ENCODE measurements at places on chromosomes 6 and 20.

DNA sequence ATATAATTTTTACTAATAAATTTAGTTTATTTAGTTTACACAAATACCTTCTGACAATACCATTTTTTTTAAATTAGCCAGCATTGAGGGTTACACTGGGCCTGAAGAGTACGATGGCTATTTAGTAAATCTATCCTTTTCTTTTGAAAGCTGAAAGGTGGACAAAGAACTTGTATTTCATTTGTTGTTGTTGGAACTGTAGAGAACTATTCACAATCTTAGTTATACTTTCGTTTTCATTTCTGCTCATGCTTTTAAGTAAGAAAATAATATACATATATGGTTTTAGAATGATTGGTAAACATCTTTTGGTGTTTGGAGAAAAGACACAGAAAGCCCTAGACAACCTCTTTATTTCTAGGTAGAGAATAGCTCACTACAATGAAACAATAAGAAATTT is 165.3 kb upstream of the FAM83B start:
- DNase-seq, result no peak

- no peak for DNase-seq
These were observed 7.5 kb downstream of the ELMO2 start for GRCh38 chr20:46398963-46399362.

- no peak for DNase-seq
These were observed 90.9 kb downstream of the FOXO3 start for GRCh38 chr6:108651340-108652227.

GRCh38 chr20:63773571-63774241 is 34.1 kb downstream of the SLC2A4RG start:
- DNase-seq, result no peak

GRCh38 chr20:53865901-53866793 is 204.2 kb downstream of the BCAS1 start:
- DNase-seq, result peak; percentile 58

DNA sequence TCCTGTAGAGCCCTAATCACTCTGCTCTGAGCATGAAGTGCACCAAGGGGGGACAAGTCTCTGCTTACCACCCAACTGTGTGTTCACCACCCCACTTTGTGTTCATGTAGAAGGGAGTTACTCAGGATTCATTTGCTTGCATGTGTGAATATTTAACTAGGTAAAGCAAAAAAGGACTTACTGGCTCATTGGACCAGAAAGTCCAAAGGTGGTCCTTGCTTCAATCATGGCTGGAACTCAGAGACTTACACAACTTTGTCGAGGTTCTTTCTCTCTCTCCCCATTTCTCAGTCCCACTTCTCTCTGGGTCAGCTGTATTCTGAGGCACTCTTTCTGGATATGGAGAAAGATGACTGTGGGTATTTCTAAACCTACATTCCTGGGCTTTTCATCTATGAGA is 4.0 kb downstream of the TMEM200A start:
- no peak for DNase-seq

- DNase-seq, result no peak
These were observed 24.9 kb downstream of the SLC22A23 start for GRCh38 chr6:3431994-3432393.

- DNase-seq, result peak; percentile 59
These were observed 9.7 kb downstream of the BACH2 start for GRCh38 chr6:90286884-90287488.

GRCh38 chr6:6863970-6864639 is 243.7 kb upstream of the RREB1 start:
- no peak for DNase-seq

DNA sequence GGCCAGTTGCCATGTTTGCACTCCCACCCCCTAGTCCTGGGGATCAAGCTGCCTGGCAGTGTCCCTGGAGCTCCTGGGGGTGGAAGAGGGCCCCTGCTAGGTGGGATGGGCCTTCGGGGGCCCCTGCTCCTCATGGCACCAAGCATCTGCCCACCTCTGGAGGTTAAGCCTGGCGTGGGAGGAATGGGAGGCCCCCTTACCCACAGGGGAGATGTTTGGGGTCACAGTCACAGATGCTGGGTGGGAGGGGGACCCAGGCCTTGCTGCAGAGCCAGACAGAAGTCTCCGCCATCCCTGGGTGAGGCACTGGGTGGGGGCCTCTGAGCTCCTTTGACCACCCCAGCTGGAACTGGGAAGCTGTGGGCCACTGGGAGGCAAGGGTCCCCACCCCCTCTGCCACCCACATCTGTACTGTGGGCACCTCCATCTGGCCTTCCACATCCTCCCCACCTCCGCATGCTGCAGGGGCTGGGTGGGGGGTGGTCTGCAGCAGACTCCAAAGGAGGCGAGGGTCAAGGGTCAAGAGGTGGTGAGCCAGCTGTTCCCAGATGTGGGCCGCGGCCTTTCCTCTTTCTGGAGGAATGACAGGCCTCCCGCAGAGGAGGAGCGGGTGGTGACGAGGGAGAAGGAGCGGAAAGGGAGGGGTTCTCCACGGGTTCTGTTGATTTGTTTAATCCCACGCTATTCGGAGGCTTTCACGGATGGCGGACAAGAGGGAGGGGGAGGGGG is 41.5 kb downstream of the YTHDF1 start:
- no peak for DNase-seq

- DNase-seq, result no peak
These were observed 490.2 kb upstream of the SULF2 start for GRCh38 chr20:48275286-48276020.

DNA sequence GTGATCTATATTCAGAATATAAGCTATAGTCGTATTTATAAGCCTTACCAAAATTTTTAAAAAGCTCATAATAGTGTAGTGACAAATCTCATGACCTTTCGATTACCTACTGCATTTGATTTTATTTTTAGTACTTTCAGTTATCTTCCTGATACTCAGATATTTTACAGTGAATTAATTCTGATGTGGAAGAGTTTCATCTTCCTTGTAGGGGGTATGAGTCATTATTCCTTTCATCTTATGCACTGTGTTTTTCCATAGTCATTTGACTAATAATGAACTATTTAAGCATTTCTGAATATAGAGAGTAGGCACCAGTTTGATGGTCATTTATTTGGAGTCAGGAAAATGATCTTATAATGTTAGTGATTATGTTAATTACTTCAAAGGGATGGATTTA is 36.4 kb downstream of the HDGFL1 start:
- DNase-seq, result no peak

DNA sequence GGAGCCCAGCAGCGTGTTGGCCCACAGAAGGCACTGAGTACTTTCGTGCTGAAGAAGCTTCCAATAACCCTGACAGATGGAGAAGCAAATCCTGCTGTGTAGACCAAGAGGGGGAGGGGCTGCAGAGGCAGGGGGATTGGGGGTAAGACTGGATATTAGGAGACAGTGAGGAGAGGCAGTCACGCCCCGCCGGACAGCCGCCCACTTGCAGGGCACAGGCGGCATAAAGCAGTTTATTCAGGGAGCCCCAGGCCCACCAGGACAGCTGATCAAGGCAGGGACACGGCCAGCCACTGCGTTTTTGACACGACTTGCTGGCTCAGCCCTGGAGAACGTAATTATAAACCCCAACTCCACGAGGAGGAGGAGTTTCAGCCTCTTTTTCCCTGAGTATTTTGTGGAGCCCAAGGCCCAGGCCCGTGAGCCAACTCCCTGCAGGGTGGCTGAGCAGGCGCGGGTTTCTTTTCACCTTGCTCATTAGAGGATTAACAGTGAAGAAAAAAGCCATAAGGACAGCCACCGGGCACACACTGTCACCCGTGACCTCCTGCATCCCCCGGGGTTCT is 177.9 kb downstream of the TFAP2C start:
- DNase-seq, result no peak

DNA sequence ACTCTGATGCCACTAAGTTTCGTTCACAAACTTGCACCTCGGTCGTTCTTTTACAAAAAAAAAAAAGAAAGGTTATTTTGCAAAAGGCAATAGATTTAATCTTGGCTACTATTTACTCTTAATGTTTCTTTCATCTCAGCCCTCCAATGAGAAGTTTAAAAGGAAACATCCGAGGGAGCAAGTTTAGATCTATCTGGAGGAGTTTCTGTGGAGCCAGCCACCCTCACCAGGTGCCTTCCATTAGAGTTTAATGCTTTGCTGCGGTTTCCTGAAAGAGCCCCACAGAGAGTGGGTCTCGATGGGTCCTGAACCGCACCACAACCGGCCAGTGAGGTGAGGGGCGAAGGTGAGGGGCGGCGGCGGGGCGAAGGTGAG is 632 bp downstream of the PRKN start:
- no peak for DNase-seq

DNA sequence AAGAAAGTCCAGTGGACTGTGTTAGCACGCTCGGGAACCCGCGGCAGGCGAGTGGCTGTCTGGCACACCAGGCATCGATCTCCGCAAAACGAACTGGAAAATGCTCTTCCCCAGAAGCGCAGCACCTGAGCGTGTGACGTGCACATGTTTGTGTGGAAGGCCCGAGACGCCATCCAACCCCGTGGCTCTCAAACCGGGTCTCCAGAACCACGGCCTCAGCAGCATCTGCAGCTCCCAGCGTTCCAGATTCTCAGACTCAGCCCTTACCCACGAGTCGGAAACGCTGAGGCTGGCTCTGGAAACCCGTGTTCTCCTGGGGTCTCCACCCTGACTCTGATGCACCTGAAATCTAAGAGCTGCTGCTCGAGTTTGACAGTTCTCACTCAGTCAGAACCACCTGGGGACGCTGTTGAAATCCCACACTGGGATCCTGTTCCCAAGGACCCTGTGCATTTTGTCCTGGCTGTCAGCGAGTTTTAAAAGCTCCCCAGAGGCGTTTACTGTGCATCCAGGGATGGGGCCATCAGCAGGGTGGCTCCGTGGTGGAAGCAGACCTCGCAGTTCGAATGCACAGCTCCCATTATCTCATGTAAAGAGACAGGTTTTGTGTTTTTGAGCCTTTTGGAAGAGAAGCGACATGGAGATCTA is 69.0 kb downstream of the DLL1 start:
- no peak for DNase-seq

- DNase-seq, result no peak
These were observed 46.9 kb upstream of the POU3F2 start for GRCh38 chr6:98787435-98787834.

- DNase-seq, result no peak
These were observed 78.5 kb upstream of the BHLHE23 start for GRCh38 chr20:63085151-63085861.

DNA sequence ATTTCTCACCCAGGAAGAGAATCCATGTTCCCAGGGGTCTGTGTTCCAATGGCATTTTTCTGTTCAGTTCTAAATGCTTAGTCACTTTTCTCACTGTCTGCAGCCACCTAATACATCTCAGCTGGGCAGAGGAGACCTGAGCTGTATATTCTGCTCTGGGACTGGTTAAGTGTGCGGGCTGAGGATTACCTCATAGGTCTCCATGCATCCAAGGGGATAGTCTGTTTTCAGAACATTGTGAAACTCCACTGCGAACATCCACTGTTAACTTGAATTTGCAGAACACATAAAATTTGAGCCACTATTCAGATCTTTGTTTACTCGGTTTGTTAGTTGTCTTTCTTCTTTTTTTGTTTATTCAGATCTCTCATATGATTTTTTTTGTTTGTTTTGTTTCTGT is 947.1 kb downstream of the TFAP2A start:
- DNase-seq, result no peak

DNA sequence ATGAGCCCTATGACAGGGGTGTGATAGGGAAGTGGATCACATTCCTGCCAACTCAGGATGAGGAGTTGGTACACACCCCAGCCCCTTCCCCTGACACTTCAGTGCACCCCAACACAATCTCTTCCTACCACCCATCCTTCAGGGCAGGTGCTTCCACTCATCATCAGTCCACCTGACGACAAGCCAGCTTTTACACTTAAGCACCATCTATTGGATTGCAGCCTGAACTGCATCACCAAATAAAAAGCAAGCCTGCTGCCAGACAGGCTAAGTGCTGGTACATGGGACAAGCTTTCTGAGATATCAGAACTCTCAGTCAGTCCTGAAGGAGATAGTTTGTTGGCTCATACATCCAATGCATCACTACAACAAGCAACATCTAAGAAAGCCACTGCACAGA is 69.0 kb upstream of the TMEM200A start:
- no peak for DNase-seq

DNA sequence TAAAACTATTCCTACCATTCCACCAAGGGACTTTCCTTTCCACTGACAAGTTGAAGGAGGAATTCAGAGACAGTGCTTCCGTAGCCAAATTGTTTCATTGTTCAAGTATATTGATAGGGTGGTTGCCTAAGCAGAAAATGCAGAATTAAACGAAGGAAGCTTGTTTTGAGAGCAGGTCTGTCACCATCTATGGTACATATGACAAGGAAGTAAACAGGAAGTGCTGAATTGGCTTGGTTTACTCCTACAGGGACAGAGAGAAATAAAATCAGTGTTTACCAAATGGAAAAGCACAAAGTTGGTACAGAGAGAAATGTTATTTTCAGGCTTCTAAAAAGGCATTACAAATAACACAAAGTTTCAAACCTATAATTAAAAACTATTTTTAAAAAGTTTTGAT is 421.8 kb downstream of the CDC5L start:
- DNase-seq, result no peak

GRCh38 chr6:136445063-136445462 is 105.2 kb downstream of the MAP7 start:
- no peak for DNase-seq

DNA sequence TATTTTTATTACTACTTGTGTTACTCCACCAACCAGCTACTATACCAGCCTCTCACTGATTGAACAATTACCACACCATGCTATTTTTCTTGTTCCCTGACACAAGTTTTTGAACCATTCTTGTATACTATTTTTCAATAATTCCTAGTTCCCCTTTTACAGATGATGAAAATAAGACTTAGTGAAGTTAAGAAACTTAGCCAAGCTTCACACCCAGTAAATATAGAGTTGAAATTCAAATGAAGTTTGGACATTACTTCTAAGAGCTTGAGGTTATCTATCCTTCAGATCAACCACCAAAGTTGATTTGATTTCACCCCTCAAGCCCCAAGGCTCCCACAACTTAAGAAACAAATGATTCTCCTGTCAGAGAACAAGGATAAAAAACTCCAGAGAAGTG is 13.1 kb upstream of the BCAS1 start:
- DNase-seq, result no peak

DNA sequence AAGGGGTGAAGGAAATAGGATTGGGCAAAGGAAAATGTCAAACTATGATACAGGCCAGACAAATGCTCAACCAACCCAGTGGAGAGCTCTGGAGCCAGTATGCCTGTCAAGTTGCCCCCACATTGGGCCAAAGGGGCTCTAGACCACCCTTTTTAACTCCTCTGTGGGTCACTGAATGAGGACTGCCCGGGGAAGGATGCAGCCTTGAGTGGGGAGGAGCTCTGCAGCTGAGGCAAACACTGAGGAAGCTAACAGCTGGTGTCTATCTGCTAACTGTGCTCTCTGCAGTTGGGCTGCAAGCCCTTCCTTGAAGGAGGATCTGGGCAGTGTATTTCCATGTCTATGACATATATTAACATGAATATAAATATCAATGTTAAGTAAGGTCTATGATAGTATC is 98.4 kb upstream of the PRSS16 start:
- DNase-seq, result no peak

- peak; percentile 6 for DNase-seq
These were observed 9.4 kb upstream of the NANP start for GRCh38 chr20:25632940-25633790.

- DNase-seq, result peak; percentile 45
These were observed 674 bp downstream of the NRSN1 start for GRCh38 chr6:24126586-24127192.

Data from HT1080 (cell line).